Esophagus muscularis mucosa (tissue), 4 donors: ENCODE measurements at places on chromosomes 7 and 10. TPM values are rescaled to one million over a fixed set of nuclear protein-coding genes. Genes with fewer than 3 reads are reported as not detected.

GRCh38 chr7:127885843-127886242 lies 145.4 kb downstream of the LRRC4 start:
- DNase-seq, result no peak

ERVW-1 gene
- total RNA-seq, result not detected

TDRD1 gene
- total RNA-seq, result 0.42 TPM

DNA sequence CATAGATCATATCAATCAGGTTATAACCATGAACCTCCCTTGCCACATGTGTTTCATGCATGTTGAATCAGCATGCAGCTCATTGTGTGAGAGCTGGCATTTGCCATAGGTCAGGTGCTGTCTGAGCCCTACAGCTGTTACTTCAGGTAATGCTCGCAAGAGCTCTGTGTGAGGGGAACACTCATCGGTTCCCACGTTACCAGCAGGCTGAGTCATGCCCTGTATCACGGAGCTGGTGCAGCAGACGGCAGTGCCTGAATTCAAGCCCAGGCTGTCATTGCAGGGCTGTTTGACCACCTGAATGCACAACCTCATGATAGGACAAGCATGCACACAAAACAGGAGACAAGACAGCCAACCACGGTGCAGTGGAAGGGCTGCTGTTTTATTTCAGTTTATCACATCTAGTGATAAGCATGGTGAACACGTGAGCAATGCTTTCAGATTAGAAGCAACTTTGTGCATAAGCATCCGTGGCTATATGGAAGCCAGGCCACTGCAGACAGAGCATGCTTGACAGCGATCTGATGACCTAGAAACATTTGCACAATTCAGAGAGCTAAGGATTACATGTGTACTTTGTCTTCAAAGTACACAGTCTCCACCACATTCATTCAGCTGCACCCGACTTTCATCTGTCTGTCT lies 56.4 kb upstream of the PFKP start:
- no peak for DNase-seq

- DNase-seq, result no peak
These were observed 26.5 kb downstream of the LMTK2 start for GRCh38 chr7:98133181-98133580.

- DNase-seq, result no peak
These were observed 541 bp upstream of the PFKFB3 start for GRCh38 chr10:6202098-6202683.

- no peak for DNase-seq
These were observed 462.2 kb downstream of the AUTS2 start for GRCh38 chr7:70060298-70061068.

PNLIPRP2 gene
- total RNA-seq, result not detected

DNA sequence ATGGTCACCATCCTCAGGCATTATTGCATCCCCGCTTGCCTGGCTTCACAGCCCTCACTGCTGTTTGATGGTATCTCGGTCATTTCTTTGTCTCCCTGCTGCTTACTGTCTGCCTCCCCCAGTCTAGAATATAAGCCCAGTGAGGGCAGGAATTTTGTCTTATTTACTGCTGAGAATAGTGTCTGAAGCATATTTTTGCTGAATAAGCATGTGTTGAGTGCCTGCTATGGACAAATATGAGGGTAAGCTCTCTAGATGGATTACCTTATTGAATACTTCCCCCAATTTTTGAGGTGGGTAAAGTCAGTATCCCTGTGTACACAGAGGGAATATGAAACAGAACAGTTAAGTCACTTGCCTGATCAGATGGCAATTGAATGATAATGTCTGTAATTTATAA lies 36.5 kb upstream of the CABCOCO1 start:
- no peak for DNase-seq

DNA sequence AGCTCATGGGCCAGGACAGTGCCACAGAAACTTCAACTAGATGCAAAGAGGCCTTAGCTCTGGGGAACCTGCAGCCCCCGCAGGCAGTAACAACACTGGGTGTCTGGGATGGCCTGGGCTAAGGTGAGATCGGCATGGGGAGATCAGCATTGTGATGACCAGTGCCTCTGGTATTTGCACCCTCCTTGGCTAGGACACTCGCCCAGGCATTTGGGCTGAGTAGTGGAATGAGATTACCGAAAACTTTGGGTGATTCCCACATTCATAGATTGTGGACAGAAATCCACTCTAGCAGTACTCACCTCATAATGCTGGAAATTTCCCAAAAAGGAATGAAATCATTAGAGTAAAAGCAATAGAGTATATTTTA lies 70.6 kb upstream of the ZMIZ2 start:
- no peak for DNase-seq

ANKRD30A gene
- not detected for total RNA-seq

- no peak for DNase-seq
These were observed 567.6 kb downstream of the GRM8 start for GRCh38 chr7:126685018-126685573.

GRCh38 chr7:155459700-155460461 lies 2.0 kb downstream of the EN2 start:
- no peak for DNase-seq
